ENCODE measurements at places on chromosomes 1 and 21. TPM values are rescaled to one million over a fixed set of nuclear protein-coding genes. Genes with fewer than 3 reads are reported as not detected.

Gene C1orf115
- total RNA-seq: 14.2 TPM

- H3K4me1 ChIP-seq: peaks cover 13% of the 10 kb centered on the region
- H3K27me3 ChIP-seq: no peaks in the 10 kb centered on the region
- no peak overlapping the region for H3K4me3 ChIP-seq
- no peak for DNase-seq
Observed at GRCh38 chr1:45563843-45564242, 13.2 kb downstream of the AKR1A1 start.

- no peak overlapping the region for H3K27ac ChIP-seq
- H3K27me3 ChIP-seq: no peaks in the 10 kb centered on the region
- no peak overlapping the region for H3K4me3 ChIP-seq
- no peaks in the 10 kb centered on the region for H3K4me1 ChIP-seq
- no peak for DNase-seq
Observed at GRCh38 chr1:224791362-224791941, 138.0 kb upstream of the DNAH14 start.

Gene CCDC27
- 0.08 TPM for total RNA-seq

Gene RGS4
- 3.2 TPM for total RNA-seq

Gene GJB5
- total RNA-seq: not detected

DNA sequence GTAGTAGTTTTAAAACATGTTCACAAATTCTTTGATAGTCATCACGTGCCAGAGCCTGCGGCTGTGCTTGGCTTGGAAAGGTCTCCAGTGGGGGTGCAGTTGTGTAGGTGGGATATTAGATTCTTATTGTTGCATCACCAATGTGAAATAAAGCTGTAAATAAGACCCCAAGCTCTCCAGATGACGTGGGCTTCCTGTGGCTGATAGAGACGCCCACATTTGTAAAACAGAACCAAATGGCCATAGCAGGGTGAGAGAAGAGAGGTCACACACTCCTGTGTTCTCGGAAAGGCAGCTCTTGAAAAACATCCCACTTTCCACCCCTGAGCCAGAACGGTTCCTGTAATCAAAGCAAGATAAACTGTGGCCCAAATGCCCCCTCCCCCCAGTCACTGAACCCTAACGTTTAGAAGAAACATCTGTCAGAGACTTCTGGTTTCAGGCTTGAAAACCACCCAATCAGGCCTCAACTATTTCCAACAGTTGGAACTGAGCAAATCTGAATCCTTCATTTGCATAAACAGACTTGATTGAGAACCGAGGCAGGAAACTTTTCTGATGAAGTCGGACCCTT, 6.6 kb upstream of the NTPCR start:
- no peak overlapping the region for H3K27ac ChIP-seq
- no peak for DNase-seq
- H3K4me3 ChIP-seq: no peak overlapping the region
- no peaks in the 10 kb centered on the region for H3K4me1 ChIP-seq

- H3K36me3 ChIP-seq: peaks cover 19% of the 10 kb centered on the region
- H3K4me1 ChIP-seq: peaks cover 17% of the 10 kb centered on the region
- no peaks in the 10 kb centered on the region for H3K27me3 ChIP-seq
- H3K27ac ChIP-seq: no peak overlapping the region
- DNase-seq: no peak
Observed at GRCh38 chr21:26832546-26832945, 12.7 kb downstream of the ADAMTS1 start.

DNA sequence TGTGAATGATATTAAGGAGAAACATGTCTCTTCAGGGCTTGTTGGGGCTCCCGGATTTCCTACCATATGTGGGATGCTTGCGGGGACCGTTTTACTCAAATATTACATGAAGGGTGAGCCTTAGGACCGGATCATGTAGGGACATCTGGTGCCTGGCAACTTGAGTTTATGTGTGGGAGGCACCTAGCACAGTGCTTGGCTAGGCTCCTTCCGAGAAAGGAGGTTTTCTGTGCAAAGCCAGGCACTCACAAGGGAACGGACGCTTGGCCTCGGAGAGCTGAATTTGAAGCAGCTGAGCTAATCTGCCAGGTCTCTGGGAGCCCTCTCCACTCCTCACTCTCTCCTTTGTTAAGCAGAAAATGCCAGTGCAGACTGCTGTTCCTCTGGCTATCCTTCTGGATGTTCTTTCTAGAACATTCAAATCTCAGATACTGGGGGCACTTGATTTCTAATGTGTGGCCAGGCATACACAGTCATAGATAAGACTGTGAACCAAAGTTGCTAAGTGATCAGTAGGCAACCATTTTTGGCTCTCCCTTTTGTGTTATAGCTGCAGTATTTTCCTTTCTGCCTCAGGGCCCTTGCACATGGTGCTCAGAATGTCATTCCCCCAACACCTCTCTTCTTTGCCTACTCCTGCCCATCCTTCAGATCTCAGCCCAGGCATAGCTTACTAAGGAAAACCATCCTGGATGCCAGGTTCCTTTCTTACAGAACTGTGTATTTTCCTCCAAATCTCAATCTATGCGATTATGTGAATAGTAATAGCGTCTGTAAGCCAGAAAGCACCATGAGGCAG, 216.6 kb upstream of the CSF3R start:
- no peak for DNase-seq
- H3K27me3 ChIP-seq: peaks cover 95% of the 10 kb centered on the region
- H3K27ac ChIP-seq: no peak overlapping the region
- H3K4me1 ChIP-seq: peaks cover 3% of the 10 kb centered on the region
- H3K4me3 ChIP-seq: no peak overlapping the region
- no peaks in the 10 kb centered on the region for H3K36me3 ChIP-seq

- H3K4me3 ChIP-seq: no peak overlapping the region
- DNase-seq: no peak
- H3K36me3 ChIP-seq: peaks cover 9% of the 10 kb centered on the region
- H3K27ac ChIP-seq: peak overlapping the region; percentile 93
Observed at GRCh38 chr1:8523666-8524206, 205.8 kb downstream of the SLC45A1 start.

Gene KCNE2
- total RNA-seq: not detected

GRCh38 chr1:13699510-13699909, 478 bp upstream of the PRDM2 start:
- no peaks in the 10 kb centered on the region for H3K36me3 ChIP-seq
- DNase-seq: no peak
- H3K27me3 ChIP-seq: peaks cover 23% of the 10 kb centered on the region
- peak overlapping the region; percentile 92 for H3K27ac ChIP-seq

GRCh38 chr1:84425150-84425896, 27.0 kb downstream of the DNASE2B start:
- H3K4me1 ChIP-seq: no peaks in the 10 kb centered on the region
- H3K4me3 ChIP-seq: no peak overlapping the region
- no peak for DNase-seq
- no peaks in the 10 kb centered on the region for H3K36me3 ChIP-seq

Gene ADAMTS1
- 56.7 TPM for total RNA-seq

GRCh38 chr1:50252196-50252595, 143.5 kb downstream of the ELAVL4 start:
- no peak for DNase-seq
- H3K27me3 ChIP-seq: peaks cover 82% of the 10 kb centered on the region
- H3K36me3 ChIP-seq: no peaks in the 10 kb centered on the region
- H3K27ac ChIP-seq: no peak overlapping the region
- H3K4me1 ChIP-seq: no peaks in the 10 kb centered on the region

DNA sequence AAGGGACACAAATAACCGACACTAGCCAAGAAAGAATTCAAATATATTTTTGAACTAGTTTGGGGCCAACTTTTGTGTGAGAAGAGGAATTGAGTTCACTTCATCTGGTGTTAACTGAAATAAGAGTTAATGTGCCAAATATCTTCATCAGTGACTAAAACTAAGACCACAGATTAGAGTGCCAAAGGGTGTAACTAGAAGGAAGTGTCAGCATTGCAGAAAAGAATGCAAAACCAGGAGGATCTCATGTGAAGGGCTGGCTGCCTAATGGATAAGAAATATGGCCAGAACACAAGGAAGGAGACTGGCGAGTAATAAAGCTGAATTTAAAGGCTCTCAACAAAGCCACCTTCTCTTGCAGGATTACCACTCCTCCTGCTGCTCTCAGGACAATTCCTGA, 61.8 kb upstream of the LRRC8D start:
- no peaks in the 10 kb centered on the region for H3K36me3 ChIP-seq
- no peak overlapping the region for H3K4me3 ChIP-seq
- H3K4me1 ChIP-seq: peaks cover 68% of the 10 kb centered on the region

Gene NTMT2
- total RNA-seq: 5.7 TPM

DNA sequence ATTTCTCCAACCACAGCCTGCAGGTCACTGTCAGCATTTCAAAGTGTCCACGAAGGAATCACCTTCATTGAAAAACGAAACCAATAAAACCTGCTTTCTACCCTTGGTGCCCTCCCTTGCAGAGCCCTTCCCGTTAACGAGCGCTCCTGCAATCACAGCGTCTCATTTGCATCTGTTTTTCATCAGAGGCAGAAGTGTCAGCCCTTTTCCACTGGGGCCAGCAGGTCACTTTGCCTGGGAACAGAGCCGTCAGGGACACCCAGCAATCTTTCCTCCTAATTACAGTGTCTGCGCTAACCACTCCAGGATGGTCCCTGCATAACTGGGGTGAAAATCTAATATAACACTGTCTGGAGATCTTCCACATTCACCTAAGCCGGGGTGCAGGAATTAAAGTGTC, 85.3 kb downstream of the PSMG1 start:
- no peak overlapping the region for H3K4me3 ChIP-seq
- peak overlapping the region; percentile 66 for H3K27ac ChIP-seq
- no peaks in the 10 kb centered on the region for H3K36me3 ChIP-seq
- DNase-seq: no peak

Gene SLC37A1
- total RNA-seq: 3.8 TPM

- H3K36me3 ChIP-seq: no peaks in the 10 kb centered on the region
- no peak overlapping the region for H3K4me3 ChIP-seq
- H3K27me3 ChIP-seq: peaks cover 83% of the 10 kb centered on the region
- H3K27ac ChIP-seq: no peak overlapping the region
- H3K4me1 ChIP-seq: no peaks in the 10 kb centered on the region
Observed at GRCh38 chr1:17292299-17293160, 15.5 kb upstream of the PADI4 start.

DNA sequence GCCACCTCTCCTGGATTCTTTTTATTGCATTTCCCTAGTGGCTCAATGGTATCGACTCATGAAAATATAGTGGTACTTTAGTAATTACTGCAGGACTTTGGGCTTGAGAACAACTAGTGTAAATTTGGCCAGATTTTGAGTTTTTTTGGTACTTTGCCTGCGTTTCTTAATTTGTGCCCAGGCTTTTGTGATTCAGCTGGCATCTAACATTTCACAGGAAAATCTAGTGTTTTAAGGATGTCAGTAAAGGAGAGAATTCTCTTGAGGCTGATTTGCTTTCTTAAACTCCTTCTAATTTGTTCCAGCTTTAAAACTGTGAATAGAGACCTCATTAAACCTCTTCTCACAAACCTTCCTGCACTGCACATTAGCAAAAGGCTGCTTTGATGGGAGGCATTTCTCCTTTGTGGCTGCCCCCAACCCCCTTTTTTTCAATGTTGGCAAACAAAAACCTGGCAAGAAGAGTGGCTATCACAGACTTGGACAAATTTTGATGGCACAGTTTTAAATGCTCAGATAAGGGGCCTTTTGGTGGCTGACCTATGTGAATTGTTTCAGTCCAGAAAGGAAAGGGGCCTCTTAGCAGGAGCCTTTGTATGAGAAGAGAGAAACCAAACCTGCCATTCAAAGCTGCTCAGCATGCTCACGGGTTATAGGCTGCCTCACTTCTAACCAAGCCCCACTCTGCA, 113.4 kb upstream of the RAVER2 start:
- no peak for DNase-seq
- no peak overlapping the region for H3K27ac ChIP-seq
- no peaks in the 10 kb centered on the region for H3K27me3 ChIP-seq
- peaks cover 16% of the 10 kb centered on the region for H3K4me1 ChIP-seq
- no peaks in the 10 kb centered on the region for H3K36me3 ChIP-seq

DNA sequence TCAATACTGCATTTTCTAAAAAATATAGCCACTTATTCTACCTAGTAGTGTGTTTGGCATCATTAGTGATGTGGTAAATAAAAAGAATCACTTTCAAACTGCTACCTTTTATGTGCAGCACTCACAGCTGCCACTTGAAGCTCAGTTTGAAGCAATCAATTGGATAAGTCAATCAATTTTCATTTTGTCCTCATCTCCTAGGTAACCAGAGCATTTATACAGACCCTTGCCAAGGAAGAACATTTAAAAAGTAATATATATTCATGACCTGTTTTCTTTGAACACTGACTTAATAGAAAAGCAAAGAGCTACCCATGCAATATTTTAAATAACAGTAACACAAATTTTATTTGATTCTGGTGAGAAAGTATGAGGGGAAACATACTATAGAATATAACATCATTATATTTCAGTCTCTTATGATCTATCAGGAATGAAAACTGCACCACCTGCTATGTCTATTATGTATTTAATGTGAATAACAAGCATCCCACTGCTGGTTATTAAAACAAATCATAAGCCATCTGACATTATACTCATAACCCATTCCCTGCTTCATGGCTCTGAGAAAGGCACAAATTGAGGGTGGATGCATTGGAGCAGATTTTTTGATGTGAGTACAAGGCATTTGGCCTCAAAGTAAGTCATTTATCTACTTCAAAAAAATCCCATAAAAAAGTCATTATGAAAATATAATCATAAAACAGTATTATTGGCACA, 168.4 kb upstream of the C21orf91 start:
- H3K4me1 ChIP-seq: no peaks in the 10 kb centered on the region
- no peaks in the 10 kb centered on the region for H3K27me3 ChIP-seq
- no peak overlapping the region for H3K4me3 ChIP-seq
- no peaks in the 10 kb centered on the region for H3K36me3 ChIP-seq
- no peak for DNase-seq

DNA sequence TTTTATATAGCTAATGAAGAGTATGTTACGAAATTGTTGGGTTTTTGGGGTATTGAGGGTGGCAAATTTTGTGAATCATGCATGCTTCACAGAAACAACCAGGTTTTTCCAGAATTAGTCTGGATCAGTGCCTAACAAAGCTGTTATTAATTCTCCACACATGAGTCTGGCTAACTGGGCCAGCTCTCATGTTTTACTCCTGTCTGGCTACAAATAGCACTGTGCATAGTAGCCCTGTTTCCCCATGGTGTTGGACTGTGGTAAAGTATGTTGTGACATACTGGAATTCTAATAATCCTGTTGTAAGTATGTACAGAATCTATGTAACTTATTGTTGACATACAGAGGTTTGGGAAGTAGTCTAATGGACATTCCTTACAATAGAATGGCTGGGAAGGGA, 35.8 kb downstream of the S100B start:
- no peak for DNase-seq
- H3K4me1 ChIP-seq: peaks cover 24% of the 10 kb centered on the region
- peak overlapping the region; percentile 69 for H3K27ac ChIP-seq
- H3K36me3 ChIP-seq: peaks cover 86% of the 10 kb centered on the region

DNA sequence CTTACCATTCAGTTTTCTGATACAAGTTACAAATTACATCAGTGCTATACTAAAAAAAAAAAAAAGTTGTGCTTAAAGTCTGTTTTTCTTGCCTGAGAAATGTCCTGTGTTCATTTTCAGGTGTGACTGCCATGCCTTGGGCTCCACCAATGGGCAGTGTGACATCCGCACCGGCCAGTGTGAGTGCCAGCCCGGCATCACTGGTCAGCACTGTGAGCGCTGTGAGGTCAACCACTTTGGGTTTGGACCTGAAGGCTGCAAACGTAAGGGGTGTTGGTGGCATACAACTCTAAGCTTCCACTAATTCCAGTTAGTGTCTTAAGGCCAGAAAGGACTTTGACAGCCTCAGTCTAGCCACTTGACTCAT, 60.1 kb upstream of the LAMC2 start:
- H3K27ac ChIP-seq: peak overlapping the region; percentile 47
- H3K4me3 ChIP-seq: no peak overlapping the region
- no peak for DNase-seq
- H3K4me1 ChIP-seq: peaks cover 35% of the 10 kb centered on the region

Gene CA14
- total RNA-seq: 3.1 TPM

Gene RPTN
- total RNA-seq: not detected

Gene RIPPLY3
- total RNA-seq: not detected

Measured in left ventricle myocardium inferior (tissue), 1 donor.